Neural crest cell (in vitro differentiated cells): ENCODE measurements at places on chromosomes 11 and 22. TPM values are rescaled to one million over a fixed set of nuclear protein-coding genes. Genes with fewer than 3 reads are reported as not detected.
A peak's percentile ranks its signal among the peaks of the same experiment; 100 is the strongest.

GRCh38 chr11:59857439-59858434 is 8.6 kb downstream of the TCN1 start:
- peak overlapping the region; percentile 53 for H3K27ac ChIP-seq
- DNase-seq, result no peak
- H3K4me3 ChIP-seq, result no peak overlapping the region
- no peaks in the 10 kb centered on the region for H3K4me1 ChIP-seq
- no peaks in the 10 kb centered on the region for H3K27me3 ChIP-seq

PKNOX2 gene
- 21.5 and 23.5 TPM in 2 replicates for total RNA-seq

DNA sequence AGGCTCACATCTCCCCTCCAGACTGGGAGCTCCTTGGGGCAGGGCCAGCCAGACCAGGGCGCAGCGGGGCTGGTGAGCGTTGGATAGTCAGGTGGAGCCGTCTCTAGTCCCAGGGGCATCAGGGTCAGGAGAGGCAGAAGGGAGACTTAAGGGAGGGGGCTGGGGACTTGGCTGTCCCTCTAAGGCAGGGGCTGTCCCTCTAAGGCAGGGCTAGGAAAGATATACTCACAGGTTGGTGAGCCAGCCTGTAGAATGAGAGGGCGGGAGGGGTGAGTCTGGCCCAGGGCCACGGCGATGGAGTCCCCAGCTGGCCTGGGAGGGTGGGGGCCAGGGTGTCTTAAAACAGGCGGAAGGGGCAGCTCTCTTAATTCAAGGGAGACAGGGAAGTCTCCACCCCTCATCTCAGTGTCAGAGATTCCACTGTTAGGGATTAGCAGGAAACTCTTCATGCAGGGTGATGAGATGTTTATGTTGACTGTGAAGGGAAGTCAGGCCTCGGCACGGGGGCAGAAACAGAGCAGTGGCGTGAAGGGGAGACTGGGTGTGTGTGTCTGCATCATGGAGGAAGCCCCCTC is 11.3 kb downstream of the P2RY2 start:
- no peak for DNase-seq
- peaks cover 3% of the 10 kb centered on the region for H3K27me3 ChIP-seq
- no peaks in the 10 kb centered on the region for H3K4me1 ChIP-seq

DNA sequence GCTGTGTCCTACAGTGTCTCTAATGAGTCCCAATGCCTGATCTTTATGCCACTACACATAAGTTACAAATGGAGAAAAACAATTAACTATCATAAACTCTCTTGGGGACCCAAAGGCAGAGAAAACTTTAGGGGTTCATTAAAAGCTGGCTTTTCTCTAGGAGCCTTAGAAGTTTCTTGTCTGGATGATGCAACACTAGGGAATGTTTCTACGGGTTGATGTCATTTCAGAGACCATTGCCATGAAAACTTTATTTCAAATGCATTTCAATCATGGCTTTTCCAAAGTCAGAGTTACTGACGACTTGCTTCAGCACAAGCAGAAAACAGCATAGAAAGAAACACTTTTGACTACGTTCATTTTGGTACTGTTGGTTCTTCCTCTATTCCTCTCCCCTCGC is 8.5 kb upstream of the OR8B12 start:
- DNase-seq, result no peak
- no peak overlapping the region for H3K4me3 ChIP-seq
- no peaks in the 10 kb centered on the region for H3K36me3 ChIP-seq
- no peaks in the 10 kb centered on the region for H3K4me1 ChIP-seq
- H3K27ac ChIP-seq, result no peak overlapping the region

UBQLN3 gene
- total RNA-seq, result not detected in 2 replicates

DNA sequence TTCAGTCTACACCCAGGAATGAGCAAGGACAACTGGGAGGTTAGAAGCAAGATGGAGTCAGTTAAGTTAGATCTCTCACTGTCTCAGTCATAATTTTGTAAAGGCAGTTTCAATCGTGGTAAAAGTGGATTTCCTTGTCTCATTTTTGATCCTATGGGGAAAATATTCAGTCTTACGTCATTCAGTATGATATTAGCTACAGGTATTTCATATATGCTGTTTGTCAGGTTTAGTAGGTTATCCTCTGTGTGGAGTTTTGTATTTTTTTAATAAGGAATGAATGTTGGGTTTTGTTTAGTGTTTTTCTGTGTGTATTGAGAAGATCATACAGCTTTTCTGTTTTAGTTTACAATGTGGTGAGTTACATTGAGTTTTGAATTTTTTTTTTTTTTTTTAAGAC is 11.8 kb downstream of the SPECC1L start:
- H3K4me3 ChIP-seq, result no peak overlapping the region
- no peak for DNase-seq
- H3K27ac ChIP-seq, result no peak overlapping the region
- H3K4me1 ChIP-seq, result peaks cover 47% of the 10 kb centered on the region

GRCh38 chr22:49838771-49839717 is 11.4 kb upstream of the BRD1 start:
- peaks cover 31% of the 10 kb centered on the region for H3K27me3 ChIP-seq
- H3K36me3 ChIP-seq, result no peaks in the 10 kb centered on the region
- no peak for DNase-seq
- peaks cover 4% of the 10 kb centered on the region for H3K4me1 ChIP-seq

DNA sequence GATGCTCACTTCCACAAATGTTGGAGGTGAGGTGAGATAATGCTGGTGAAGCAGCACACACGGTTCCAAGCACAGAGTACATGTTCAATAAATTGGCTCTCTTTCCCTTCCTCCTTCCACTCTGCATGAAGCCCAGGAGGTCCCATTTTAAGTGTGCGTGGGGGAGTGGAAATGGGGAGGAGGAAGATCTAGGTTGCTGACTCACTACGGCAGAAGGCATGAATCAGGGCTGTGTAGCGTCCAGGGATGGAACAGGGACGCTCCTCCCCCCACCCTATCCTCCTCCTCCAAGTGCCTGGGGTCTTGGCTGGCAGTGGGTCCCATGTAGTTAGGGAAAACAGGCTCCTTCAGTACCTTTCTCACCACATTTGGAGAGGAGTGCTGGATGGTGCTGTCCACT is 44.2 kb downstream of the TRIM66 start:
- H3K36me3 ChIP-seq, result peaks cover 12% of the 10 kb centered on the region
- DNase-seq, result no peak
- no peak overlapping the region for H3K4me3 ChIP-seq
- no peak overlapping the region for H3K27ac ChIP-seq

- H3K27me3 ChIP-seq, result no peaks in the 10 kb centered on the region
- DNase-seq, result no peak
- no peak overlapping the region for H3K4me3 ChIP-seq
- H3K27ac ChIP-seq, result no peak overlapping the region
- peaks cover 5% of the 10 kb centered on the region for H3K4me1 ChIP-seq
These were observed 197.7 kb upstream of the CTSC start for GRCh38 chr11:88535266-88535665.

DNA sequence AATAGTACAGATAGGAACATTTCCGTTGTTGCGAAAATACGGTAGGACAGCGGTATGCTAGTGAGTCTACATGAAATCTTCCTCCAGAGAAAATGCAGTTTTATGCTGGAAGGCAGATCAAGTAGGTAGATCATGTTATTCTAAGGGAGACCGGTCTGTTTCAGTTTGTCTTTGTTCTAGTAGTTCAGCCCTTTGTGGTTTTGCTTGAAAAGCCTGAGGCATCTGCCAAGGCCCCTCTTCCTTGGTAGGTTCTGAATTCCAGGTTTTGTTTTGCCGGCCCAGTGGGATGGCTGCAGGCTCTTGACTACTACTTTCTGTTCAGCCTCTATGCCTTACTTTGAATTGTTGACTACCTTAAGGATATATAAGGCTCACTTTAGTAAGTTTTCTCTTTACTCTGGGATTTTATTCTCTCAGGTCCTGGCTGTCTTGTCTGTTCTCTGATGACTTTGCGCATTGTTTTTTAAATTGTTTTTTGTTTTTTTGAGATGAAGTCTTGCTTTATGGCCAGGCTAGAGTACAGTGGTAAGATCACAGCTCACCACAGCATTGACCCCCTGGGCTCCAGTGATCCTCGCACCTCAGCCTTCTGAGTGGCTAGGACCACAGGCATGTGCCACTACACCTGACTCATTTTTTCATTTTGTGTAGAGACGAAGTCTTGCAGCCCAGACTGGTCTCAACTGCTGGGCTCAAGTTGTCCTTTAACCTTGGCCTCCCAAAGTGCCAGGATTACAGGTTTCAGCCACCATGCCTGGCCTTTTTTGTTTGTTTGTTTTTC is 53.7 kb downstream of the HIPK3 start:
- H3K27me3 ChIP-seq, result no peaks in the 10 kb centered on the region
- no peak for DNase-seq
- H3K4me1 ChIP-seq, result peaks cover 18% of the 10 kb centered on the region
- H3K4me3 ChIP-seq, result no peak overlapping the region
- H3K36me3 ChIP-seq, result no peaks in the 10 kb centered on the region

- peaks cover 48% of the 10 kb centered on the region for H3K4me1 ChIP-seq
- no peak for DNase-seq
- H3K27ac ChIP-seq, result peak overlapping the region; percentile 91
- no peaks in the 10 kb centered on the region for H3K27me3 ChIP-seq
- H3K36me3 ChIP-seq, result peaks cover 13% of the 10 kb centered on the region
These were observed 59.0 kb downstream of the LRP5 start for GRCh38 chr11:68371171-68372041.

GRCh38 chr22:44224166-44224565 is 43.4 kb downstream of the PARVG start:
- DNase-seq, result no peak
- peaks cover under 1% of the 10 kb centered on the region for H3K36me3 ChIP-seq
- H3K4me3 ChIP-seq, result no peak overlapping the region
- H3K27me3 ChIP-seq, result peaks cover 15% of the 10 kb centered on the region

GRCh38 chr11:133227632-133228111 is 304.6 kb downstream of the OPCML start:
- H3K36me3 ChIP-seq, result no peaks in the 10 kb centered on the region
- no peak for DNase-seq
- no peaks in the 10 kb centered on the region for H3K27me3 ChIP-seq
- H3K4me1 ChIP-seq, result peaks cover 35% of the 10 kb centered on the region

DNA sequence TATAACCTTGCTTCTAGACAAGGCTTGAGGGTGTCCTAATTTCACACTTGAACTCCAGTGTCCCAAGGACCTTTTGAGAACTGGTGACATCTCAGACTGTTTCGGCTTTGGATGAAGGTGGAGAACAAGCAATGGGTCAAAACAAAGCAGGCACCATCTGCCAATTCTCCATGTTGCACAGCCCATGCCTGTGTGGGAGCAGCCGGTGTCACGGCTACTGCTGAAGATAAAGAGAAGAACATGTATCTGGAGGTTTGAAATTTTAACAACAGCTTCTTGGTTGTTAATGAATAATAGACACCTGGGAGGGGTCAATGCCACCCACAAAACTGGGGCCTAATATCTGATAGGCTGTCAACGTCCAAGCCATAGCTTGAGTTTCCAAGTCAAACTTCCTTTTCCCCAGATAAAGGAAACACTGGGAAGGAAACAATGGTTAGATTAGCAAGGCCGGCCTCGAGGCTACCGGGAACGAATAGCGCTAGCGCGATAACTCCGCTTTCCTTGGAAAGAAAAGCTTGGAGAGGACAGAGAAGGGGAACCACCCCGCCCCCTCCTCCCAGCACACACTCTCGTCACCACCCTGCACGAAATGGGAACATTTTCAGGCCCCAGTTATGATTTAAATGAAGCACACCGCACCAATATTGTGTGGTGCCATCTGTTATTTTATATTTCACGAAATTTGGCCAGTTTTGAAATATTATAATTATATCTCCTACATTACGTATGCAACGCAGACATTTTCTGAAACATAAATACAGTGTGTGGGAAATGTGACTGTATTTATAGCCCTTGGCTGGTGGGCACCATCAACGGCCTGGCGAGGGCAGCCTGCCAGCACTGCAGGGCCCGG is 21.8 kb upstream of the OPCML start:
- H3K27ac ChIP-seq, result peak overlapping the region; percentile 5
- H3K4me3 ChIP-seq, result no peak overlapping the region
- H3K36me3 ChIP-seq, result no peaks in the 10 kb centered on the region
- no peak for DNase-seq

DNA sequence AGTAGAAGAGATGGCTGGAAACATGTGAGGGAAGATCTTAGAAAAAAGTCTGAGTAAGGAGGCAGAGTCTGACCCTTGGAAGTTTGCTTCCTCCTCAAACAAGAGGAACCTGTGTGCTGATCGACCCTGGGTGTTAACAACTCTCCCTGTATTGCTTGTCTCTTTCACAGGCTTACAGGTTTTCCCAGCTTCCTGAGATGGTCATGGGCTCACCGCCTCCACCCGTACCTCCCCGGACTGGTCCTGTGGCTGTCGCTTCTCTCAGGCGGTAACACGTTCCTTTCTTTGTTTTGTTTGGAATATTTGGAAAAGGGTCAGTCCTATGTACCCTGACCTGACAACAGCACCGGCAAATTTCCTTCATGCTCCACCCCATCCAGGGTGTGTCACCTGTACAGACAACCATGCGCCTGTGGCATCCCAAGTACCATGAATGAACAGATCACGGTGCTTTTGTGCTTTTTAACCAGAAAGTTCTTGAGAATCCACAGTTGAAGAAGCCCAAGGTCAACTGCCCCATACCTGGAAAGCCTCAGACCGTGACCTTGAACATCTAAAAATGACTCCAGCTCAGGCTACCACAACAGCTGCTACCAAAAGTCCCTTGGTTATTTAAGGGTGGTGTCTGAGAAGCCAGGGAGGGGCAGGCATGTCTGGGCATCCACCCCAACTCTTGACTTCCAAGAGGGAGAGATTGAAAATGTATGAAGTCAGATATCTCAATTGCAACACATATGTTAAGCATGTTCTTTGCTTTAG is 44.6 kb downstream of the C11orf91 start:
- no peak overlapping the region for H3K27ac ChIP-seq
- no peaks in the 10 kb centered on the region for H3K36me3 ChIP-seq
- no peak overlapping the region for H3K4me3 ChIP-seq
- H3K4me1 ChIP-seq, result peaks cover 8% of the 10 kb centered on the region
- no peak for DNase-seq
